Tongue (tissue), 3 donors: ENCODE measurements at places on chromosomes 13 and 19.
A peak's percentile ranks its signal among the peaks of the same experiment; 100 is the strongest.

GRCh38 chr19:50263176-50263575 lies 59.8 kb downstream of the MYH14 start:
- no peak for DNase-seq

DNA sequence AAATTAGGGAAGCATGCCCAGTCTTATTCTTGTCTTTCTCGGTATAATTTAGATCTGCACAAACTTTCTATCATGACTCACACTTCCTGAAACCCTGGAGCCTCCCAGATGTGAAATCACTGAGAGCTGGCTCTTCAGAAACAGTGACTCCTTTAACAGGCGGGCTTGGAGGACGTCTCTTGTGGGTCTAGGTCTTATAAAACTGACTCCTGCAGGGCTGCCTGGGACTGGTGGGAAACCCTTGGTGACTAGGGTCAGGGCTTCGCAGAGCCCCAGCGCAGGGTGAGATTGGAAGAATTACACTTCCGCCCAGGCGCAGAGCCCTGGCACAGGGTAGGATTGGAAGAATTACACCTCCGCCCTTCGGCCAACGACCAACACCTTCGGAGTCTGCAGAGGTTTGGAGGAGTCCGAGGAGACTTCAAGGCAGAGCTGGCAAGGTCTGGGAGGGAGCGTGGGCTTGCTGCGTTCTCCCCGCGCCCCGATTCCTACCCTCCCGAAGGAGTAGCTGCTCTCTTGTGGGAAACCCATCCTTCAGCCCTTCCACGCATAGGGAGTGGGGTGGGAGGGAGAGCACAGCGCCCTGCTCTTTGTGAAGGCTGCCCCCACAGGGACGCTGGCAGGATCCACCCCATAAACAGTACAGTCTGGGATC lies 43.4 kb upstream of the MAP3K10 start:
- no peak for DNase-seq

GRCh38 chr19:49952906-49953305 lies 8.1 kb downstream of the SIGLEC11 start:
- no peak for DNase-seq

DNA sequence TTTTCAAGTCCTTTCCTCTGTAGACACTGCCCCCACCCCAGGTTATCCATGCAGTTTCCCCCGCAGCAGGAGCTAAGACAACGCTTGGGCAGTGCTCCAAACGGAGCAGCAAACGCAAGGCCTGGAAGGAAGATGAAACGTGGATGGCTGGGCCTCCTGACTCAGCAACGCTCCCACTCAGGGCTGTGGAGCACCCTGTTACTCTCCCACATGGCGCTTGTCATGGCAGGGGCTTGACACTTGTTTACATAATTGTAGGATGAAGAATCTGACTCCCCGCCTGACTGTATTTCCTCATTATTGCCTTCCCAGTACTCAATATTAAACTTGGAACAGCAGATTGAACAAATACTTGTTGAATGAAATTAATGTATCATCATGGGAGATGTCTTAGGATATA lies 799 bp upstream of the C1QTNF9B start:
- DNase-seq: no peak

DNA sequence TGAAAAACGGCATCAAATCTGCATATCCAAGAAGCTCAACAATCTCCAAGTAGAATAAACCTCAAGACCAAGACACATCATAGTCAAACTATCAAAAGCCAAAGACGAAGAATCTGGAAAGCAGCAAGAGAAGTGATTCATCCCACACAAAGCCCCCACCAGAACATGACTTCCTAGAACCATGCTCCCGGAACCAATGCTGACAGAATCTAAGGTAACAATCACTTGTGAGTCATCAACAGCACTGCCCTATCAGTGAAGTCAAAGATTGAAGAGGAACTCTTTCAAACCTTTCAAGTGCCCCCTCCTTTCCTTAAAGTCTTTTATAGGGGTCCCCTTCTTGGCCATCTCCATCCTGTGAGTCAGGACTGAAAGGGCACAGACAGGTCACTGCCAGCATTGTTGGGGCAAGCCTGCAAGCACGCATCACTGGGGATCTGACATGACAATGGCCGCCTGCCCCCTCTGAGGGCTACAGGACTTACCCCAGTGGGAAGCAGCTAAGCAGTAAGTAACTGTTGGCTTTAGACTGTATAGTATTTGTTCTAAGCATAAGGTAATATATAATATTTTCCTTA lies at the start of gene CCDC70:
Gene CCDC70 (plus strand): TSS at position 247 of the 578 bp plus-strand sequence. CDS start 3,443 bp downstream, outside the sequence.
- DNase-seq: no peak

DNA sequence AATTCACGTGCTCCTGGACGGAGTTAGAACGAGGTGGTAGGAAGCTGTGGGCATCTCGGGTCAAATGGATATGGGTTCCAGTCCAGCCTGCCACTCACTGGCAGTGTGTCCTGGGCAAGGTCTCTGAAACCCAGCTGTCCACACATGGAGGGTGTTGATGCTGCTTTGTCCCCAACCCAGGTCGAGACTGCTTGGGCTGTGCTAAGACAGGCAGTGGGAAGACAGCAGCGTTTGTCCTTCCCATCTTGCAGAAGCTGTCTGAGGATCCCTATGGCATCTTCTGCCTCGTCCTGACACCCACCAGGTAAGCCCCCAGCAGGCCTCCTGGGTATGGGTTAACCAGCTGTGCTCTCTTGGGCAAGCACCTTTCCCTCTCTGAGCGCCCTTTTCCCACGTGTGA lies 885 bp downstream of the DDX49 start:
- DNase-seq: no peak

DNA sequence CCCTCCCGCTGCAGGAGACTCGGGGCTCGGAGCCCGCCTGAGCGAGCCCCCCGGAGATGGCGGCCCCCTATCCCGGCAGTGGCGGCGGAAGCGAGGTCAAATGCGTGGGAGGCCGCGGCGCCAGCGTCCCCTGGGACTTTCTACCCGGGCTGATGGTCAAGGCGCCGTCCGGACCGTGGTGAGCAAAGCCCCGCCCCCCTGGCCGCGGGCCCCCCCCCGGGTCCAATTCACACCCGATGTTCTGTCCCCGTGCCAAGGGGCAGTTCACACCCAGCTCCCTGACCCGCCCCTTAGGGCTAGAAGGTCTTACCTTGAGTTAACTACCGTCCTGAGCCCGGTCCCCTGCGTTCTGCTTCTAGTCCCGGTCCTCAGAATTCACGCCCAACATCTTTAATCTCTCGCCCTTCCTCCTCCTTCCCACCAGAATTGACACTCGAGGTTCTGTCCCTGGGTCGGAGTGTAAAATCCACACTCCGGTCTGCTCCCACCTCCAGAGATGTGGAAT lies 1.4 kb downstream of the NPAS1 start:
- no peak for DNase-seq

GRCh38 chr19:28409859-28410258 lies 803.1 kb downstream of the UQCRFS1 start:
- DNase-seq: no peak

GRCh38 chr19:14342809-14343208 lies 38.4 kb upstream of the ADGRE5 start:
- no peak for DNase-seq

DNA sequence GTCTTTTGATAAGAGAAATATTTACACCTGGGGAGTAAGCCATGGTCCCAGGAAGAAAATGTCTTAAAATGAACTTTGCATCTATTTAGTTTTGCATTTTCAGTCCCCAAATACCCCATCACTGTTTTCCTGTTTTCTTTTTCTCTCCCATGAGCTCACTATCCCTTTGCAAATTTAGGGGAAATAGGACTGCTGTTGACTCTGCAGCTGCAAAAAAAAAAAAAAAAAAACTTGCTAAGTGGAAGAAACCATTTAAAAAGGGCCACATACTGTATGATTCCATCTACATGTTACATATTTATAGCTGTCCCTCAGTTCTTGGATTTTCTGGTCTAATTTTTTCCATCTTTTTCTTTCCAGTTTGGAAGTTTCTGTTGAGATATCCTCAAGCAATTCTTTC lies 98.2 kb upstream of the SERP2 start:
- DNase-seq: peak; percentile 13

DNA sequence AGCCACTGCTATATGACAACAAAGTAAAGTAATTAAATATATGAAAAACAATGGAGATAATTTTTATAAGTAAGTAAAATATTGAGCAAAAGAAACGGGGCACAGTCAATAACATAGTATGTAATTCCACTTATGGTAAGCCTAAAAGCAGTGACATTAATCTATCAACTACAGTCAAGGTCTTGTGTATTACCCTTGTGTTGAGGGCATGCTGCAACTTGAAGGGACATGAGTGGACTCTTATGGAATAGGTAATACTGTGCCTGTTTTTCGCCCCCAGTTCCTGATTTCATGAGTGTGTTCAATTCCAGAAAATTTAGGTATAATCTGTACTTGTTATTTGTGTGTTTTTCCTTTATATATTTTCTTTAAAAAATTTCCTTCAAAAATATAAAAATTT lies 201.3 kb upstream of the SLITRK6 start:
- no peak for DNase-seq

- no peak for DNase-seq
Measured at GRCh38 chr19:50492303-50493052, 15.8 kb upstream of the GARIN5A start.

GRCh38 chr19:48987323-48987722 lies 5.8 kb downstream of the GYS1 start:
- DNase-seq: no peak

GRCh38 chr19:39203372-39204341 lies at the start of gene SYCN:
Gene SYCN, minus strand, starts transcription at chr19:39204263. Its CDS starts 9 bp downstream, at chr19:39204254.
- no peak for DNase-seq

DNA sequence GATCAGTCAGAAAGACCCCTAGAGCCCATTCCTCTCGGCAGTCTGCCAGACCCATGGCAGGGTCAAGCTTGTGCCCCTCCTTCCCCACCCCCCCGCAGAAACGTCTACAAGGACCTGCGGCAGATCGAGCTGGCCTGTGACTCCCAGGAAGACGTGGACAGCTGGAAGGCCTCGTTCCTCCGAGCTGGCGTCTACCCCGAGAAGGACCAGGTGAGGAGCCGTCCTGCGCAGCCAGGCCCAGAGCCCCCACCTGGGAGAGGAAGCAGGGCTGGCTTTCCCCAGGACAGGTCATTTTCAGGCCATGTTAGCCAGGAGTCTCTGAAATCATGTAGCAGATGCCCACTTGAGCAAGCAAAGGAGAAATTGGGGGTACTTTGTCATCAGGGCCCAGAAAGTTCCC lies 12.3 kb downstream of the TMED1 start:
- no peak for DNase-seq

DNA sequence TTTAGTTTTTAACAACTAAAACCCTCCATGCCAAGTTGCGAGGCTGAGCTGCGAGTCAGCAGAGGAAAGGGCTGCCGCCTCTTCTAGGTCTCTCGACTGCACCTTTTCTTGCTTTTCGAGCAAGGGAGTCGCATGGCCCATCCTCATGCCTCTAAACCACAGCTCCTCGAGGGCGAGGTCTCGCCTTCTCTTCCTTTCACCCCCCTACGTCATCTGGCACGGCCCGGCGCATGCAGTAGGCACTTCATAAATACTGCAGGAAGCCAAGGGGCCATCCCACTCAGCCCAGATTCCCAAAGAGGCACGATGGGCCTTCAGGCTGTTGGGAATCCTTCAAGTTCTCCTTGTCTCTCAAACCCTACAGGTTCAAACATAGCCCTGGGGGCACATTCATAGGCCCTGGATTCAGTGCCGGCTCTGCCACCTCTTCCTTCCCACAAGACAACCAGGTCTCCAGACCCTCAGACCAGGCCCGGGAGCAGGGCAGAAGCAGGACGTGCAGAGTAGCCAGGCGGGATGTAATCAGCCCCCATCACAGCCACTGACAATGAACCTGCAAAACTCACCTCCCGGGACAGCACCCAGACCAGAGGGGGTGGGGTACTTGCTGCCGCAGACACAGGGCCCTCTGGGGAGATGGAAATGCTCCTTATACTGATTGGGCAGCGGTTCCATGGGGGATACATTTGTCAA lies 41.7 kb downstream of the GGACT start:
- no peak for DNase-seq

- DNase-seq: peak; percentile 77
Measured at GRCh38 chr19:29694669-29695627, 20.1 kb downstream of the C19orf12 start.

DNA sequence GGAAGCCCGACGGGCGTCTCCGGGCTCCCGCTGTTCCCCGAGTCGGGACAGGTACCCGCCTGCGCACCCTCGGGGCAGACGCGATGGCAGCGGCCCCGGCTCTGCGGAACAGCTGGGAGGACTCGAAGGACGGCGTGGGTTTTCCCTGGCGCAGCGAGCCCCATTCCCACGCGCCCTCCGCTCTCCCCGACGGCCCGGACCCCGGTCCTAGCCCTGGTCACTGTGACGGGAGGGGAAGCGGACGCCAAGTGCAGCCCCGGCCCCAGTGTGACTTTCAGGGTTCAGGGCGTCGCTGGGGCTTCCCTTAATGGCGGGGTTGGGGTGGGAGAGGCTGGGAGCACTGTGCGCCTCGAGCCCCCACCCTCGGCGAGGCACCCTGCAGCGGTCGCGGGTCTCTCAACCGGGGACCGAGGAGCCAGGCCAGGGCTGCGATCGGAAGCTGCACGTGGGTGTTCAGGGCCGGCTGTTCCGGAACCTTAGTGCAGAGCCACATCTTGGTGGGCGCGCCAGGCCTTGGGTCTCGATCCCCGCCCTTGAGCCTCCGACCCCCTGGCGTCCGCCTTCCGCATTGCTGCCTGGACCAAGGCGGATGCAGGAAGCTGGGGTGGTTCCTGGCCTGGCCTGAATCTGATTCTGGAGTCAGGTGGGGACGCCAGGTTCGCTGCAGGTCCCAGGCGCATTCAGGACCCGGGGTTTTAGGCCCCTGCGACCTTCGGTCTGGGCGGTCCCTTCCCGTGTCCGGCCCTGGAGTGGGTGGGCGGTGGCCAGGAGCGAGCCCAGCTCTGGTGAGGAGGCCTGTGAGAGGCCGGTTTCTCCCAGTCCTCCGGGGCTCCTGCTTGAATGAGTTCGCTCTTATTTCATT lies 3.5 kb downstream of the LGALS7B start:
- no peak for DNase-seq

GRCh38 chr13:60074397-60074796 lies 89.3 kb downstream of the DIAPH3 start:
- no peak for DNase-seq

DNA sequence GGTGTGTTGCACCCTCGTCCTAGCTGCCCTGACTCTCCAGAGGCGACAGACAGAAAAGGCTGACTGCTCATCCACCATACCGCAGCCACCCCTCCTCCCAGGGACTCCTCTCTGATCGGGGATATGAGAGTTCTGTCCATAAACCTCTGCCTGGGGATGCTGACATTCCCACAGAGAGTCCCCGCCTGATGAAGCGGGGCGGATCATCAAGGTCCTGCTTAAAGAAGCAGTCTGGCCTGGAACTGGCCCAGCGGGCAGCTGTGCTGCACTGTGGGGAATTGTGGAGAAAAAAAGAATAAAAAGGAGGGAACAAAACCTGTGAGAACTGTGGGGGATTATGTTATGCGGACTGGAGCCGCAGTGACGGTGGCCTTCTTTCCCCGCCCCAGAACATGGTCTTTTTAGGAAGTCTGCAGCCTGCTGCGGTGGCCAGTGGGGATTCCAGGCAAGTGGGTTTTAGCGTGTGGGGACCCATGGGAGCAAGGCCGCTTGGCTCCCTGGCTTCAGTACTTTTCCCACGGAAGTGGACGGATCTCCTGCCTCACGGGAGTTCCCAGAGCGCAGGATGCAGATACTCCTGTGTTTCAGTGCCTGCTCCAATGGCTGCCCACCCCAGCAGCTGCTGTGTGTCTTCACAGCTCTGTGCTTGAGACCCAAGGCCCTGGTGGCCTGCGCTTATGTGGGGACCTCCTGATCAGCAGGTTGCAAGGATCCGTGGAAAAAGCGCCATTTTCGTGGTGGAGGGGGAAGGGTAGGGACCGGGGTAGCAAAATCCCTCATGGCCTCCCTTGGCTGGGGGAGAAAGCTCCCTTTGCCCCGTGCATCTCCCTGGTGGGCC lies 1456.2 kb upstream of the SLC10A2 start:
- DNase-seq: no peak

GRCh38 chr19:12766051-12766521 lies 9.3 kb downstream of the HOOK2 start:
- DNase-seq: no peak

- no peak for DNase-seq
Measured at GRCh38 chr13:91248249-91248648, 99.2 kb upstream of the MIR17HG start.
